SK-N-MC (cell line): ENCODE measurements at places on chromosomes 2 and 18.
A peak's percentile ranks its signal among the peaks of the same experiment; 100 is the strongest.

DNA sequence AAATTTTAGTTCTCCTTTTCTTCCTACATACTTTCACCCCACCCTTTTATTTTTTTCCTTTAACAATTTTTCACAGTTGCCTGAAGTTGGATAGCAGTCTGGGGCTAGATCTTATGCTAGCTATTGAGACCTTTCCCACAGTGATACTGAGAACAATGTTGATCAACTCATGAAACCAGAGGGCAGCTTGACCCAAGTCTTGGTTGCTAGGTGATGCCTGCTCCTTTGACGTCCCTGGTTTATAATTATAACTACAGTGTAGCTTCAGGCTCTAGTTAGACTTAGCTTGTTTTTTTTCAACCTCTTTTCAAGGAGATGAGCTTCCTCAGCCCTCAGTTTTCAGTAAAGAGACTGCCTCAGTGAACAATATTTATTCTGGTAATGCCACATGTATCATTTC lies 648.5 kb downstream of the IRS1 start:
- no peak for DNase-seq

DNA sequence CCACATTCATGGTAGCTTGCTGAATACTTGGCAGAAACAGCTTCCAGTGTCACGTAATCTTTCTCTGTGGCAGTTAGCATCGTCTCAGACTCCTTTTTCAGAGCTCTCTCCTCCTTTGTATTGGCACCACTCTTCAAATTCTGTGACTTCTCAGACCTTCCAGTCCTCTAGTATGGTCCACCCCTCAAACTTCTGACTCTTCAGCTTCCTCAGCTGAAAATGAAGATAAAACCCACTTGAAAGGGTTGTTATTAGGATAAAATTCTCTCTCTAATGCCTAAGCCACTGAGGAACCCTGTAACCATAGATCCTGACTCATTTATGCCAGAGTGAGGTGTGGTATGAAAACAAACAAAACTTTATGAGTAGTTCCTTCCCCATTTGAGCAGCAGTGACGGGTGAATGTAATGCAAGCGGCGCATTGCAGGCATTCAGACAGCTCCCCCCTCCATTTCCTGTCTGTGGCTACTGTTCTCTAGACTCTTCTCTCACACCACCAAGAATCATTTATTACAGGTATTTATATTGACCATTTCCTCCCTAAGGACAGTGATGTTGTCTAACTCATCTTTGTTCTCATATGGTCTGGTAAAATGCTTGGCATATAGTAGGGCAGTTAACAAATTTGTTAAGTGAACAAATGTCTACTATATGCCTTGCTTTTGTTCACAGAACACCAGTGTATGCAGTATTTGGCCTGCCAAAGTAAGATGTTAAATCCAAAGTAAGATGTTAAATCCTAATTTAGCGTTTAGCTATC lies 35.3 kb downstream of the GALNT1 start:
- no peak for DNase-seq

- no peak for DNase-seq
Measured at GRCh38 chr18:31274931-31275330, 43.0 kb upstream of the DSG1 start.

- DNase-seq = no peak
Measured at GRCh38 chr2:121005453-121005852, 269.8 kb downstream of the GLI2 start.

- DNase-seq = no peak
Measured at GRCh38 chr2:170887896-170888295, 41.2 kb upstream of the GORASP2 start.

DNA sequence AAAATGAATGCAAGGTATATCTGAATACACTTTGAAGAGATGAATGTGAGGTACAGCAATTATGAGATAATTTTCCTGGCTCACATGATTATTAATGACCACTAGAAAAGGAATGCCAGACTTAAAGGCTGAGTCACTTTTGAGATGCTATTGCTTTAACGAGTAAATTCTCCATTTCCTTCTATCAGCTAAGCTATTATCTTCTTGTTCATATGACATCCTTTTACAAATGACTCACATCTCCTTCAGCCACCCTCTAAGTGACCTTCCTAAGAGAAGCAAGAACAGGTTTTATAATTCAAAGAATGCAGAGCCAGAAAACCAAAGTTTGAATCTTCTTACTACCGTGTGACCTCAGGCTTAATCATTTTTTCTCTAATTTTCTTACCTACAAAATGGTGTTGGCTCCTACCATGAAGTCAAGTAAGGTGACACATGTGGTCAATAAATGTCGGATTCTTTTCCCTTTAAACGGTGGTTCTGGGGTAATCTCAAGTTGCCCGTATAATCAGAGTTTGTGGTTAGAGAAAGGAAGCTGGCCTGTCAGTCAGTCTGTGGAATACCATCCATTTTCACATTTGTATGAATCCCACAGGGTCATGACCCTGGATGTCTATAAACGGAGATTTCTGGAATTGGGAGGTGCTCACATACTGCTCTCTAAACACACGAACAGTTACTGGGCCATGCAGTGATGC lies 184.0 kb upstream of the PID1 start:
- DNase-seq = no peak

- DNase-seq = no peak
Measured at GRCh38 chr2:22536133-22536532, 848.8 kb upstream of the KLHL29 start.

DNA sequence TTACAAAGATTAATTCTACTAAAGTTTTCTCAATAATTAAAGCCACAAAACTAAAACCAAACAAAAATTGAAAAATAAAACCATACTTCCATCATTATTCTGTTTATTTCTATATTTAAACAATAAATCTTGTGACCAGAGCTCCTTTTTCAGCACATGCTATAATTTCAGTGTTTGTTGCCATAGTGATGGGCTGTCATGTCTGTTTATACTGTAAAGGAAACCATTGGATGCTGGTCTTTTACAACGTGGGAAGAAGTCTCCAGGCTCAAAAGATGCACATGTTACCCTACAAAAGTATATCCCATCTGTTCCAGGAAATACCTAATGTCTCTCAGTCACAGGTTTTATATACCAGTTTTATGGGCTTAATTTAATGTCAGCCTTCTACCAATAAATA lies 100.1 kb upstream of the MC2R start:
- no peak for DNase-seq

GRCh38 chr2:168585700-168586099 lies 129.6 kb downstream of the CERS6 start:
- DNase-seq = no peak

GRCh38 chr2:47227532-47228279 lies 72.6 kb upstream of the STPG4 start:
- DNase-seq = no peak

DNA sequence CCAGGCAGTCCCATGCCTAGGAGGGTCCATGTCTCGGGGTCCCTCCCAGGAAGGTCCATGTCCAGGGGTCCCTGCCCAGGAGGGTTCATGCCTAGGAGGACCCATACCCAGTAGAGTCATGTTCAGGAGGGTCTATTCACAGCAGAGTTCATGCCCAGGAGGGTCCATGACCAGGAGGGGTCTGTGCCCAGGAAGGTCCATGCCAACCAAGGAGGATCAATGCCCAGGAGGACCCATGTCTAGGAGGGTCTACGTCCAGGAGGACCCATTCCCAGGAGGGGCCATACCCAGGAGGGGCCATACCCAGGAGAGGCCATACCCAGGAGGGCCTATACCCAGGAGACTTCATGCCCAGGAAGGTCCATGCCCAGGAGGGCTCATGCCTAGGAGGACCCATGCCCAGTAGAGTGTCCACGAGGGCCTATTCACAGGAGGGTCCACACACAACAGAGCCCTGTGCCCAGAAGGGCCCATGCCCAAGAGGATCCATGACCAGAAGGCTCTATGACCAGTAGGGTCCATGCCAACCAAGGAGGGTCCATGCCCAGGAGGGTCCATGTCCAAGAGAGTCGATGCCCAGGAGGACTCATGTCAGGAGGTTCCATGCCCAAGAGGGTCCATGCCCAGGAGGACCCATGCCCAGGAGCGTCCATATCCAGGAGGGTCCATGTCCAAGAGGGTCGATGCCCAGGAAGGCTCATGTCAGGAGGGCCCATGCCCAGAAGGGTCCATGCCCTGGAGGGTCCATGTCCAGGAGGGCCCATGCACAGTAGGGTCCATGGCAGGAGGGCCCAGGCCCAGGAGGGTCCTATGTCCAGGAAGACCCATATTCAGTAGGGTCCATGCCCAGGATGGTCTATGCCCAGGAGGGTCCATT lies 10.1 kb downstream of the GPR35 start:
- no peak for DNase-seq

DNA sequence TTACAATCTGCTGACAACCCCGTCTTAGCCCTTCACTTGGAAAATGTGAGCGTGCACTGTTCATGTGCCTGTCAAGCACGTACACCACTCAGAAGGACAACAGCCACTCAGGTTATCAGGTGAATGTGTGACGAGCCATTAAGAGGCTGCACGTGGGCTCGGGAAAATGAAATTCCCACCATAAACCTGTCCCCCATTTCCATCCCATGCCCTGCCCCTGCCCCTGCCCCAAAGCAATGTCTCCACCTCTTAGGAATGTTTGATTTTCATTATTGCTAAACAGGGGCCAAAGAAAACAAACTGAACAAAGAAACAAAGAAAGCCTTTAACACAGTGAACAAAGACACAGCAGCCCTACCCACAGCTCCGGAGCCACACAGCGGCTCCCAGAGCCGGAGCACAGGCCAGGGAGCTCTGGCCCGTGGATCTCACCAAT lies 90.5 kb downstream of the TMEM18 start:
- DNase-seq = no peak

DNA sequence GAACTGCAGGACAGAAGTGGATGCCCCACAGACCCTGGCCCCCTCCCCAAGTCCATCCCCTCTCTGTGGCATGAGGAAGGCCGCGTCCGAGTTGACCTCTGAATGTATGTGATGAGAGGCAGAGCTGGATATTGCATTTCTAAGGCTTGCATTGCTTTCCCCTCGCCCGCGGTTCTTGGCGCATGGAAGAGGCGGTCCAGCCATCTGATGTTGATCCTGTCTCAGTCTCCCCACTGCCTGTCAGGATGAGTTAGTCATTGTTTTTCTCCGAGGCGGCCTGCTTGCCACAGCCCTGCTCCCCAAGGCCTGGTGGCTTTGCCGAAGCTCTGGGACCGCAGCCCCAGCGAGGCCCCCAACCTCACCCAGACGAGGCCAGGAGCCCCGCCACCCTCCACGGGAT lies 88.6 kb downstream of the SMAD7 start:
- no peak for DNase-seq

- no peak for DNase-seq
Measured at GRCh38 chr18:9494778-9495331, 19.5 kb downstream of the RALBP1 start.

DNA sequence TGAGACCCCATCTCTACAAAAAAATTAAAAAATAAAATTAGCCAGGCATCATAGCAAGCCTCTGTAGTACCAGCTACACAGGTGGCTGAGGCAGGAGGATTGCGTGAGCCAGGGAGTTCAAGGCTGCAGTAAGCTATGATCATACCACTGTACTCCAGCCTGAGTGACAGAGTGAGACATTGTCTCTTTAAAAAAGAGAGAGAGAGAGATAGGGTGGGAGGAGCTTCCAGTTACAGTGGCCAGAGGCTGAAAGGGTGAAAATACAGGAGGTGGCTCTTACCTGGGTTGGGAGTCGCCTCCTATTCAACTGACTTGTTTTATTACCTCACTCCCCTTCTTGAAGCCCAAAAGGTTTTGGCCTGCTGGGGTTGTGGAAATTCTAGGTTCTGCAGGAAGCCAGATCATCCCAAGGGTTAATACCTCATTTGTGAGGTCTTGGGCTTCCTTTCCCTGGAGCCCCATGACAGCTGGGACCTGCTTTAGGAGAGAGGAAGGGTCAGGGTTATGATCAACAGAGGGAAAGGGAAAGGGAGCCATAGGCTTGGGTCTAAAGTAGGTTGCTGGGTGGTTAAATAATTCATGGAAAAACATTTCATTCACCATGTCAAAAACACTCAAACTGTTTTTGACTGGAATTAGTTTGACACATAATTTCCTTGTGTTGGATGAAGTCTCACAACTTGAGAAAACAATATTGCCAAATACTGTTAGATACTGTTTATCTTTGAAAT lies 17.4 kb downstream of the DYNC2LI1 start:
- DNase-seq = no peak

DNA sequence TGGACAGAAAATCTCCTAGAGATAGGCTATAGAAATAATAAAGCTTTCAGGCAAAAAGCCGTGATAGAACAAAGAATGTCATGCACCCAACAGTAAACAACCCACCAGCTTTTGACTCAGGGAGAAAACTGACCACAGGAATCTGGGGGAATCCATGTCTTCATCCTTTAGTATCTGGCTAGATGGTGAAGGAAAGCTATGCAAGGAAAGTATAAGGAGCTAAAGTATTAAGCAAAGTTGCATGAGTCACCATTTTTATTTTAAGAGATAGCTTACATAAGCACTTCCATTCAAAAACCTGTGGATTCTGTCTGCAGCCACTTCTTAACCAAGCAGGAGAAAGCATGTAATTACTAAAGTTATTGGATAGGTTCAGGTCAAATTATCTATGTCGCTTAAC lies 363.8 kb downstream of the LRP1B start:
- DNase-seq = peak; percentile 47

GRCh38 chr18:62080172-62080900 lies 106.5 kb downstream of the PIGN start:
- no peak for DNase-seq
